Heart left ventricle (tissue), 16 donors: ENCODE measurements at places on chromosomes 5 and 9. TPM values are rescaled to one million over a fixed set of nuclear protein-coding genes. Genes with fewer than 3 reads are reported as not detected.

TMEM174 gene
- polyA plus RNA-seq: not detected

- DNase-seq: no peak
These were observed 194.4 kb upstream of the PTGER4 start for GRCh38 chr5:40485021-40485998.

TAF1L gene
- polyA plus RNA-seq: not detected

DNA sequence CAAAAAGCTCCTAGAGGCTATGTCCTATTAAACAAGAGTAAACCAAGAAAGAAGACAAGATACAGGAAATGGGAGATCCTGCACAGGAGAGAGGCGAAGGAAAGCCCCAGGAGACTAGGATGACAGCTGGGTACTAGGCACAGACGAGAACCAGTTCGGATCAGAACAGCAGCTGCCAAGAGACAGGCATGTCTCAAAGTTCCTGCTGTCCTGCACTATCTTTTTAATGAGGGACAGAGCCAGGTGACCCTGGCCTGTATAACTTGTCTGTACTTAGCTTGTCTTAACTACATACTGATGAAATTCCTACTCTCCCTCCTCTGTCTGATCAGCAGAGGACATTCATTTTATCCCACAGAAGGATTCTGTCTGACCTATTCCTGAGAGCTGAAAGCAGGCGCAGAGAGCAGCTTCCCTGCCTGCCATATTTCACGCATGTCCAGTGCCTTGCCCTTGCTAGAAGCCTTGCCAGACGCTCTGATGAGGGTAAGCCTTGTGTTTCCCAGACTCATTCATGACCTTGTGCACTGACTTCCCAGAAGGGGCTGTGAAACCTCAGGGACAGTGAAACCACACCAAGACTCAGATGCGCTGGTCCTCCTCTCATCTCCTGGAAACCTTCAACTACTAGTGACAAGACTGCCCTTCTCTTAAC lies 24.7 kb downstream of the TSC1 start:
- peak; percentile 35 for DNase-seq

GRIN3A gene
- 0.06 TPM for polyA plus RNA-seq

GRCh38 chr5:96922499-96923244 lies 13.2 kb upstream of the LNPEP start:
- no peak for DNase-seq
